ENCODE measurements at places on chromosomes 11 and 22.

DNA sequence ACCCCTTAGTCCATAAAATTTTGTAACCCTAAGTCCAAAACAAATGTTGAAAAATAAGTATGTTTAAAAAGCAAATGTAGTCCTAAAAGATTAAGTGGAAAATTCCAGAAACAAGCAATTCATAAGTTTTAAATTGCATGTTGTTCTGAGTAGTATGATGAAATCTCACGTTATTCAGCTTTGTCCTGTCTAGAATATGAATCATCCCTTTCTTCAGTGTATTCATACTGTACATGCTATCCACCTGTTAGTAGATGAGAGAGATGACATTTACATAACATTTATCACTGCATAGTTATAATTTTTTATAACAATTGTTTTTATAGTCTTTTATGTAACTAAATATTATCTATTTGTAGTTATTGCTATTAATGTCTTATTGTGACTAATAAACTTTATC is 622.3 kb upstream of the CHORDC1 start:
- no peak for DNase-seq

GRCh38 chr11:43360361-43361032 is 1.8 kb downstream of the TTC17 start:
- no peak for DNase-seq

DNA sequence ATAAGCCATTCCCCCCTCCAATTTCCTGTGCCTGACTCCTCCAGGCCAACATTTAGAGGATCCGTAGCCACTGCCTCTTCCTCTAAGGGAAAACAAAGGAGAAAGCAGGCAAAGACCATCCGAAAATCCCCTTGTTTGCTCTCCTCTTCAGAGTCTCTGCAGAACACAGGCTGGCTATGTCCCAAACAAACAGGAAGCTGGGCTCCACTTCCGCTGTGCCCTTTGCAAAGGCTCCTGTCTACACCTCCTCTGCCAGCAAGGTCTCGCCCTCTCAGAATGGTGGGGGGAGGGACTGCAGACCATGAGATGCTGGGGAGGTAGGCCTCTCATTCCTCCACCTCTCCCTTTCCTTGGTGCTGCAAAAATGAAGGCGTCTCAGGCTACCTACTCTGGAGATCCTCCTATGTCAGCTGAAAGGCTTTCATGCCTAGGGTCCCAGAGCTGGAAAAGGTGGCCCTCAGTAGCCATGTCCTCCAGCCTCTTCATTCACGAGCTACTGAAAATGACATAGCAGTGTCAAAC is 596.2 kb downstream of the BUD13 start:
- DNase-seq: no peak

DNA sequence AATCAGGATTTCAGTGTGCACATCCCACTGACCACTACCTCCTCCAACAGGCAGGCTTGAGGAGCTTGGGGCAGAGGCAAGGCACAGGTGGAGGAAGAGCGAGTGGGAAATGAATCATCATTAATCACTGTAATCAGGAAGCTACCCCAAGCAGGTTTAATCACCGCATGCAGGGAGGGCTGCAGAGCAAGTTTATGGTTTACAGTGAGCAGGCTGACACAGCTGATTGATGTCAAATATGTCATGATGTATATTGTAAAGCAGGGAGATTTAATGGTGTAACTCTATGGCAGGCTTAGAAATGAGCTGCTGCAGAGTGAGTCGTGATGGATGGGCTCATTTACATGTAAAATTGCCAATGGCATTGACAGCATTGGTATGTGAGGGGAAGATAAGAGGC is 441.0 kb downstream of the NTM start:
- DNase-seq: no peak

DNA sequence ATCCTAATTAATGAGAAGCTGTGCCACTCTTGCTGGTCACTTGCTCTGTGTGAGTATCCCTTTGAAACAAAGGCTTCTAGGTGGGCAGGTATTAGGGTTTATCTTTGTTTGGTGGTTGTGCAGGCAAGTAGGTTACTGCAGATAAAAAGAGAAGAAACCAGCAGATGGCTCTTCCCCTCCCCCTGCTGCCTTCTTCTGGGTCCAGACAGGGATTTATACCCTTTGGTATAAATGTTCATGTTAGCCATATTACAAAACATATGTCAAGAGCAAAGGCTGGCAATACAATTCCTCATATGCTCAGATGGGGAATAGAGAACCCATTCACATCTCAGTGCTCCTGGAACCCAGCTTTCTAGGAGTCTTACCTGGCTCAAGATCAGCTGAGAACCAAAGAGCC is 109.9 kb downstream of the NAV2 start:
- no peak for DNase-seq

DNA sequence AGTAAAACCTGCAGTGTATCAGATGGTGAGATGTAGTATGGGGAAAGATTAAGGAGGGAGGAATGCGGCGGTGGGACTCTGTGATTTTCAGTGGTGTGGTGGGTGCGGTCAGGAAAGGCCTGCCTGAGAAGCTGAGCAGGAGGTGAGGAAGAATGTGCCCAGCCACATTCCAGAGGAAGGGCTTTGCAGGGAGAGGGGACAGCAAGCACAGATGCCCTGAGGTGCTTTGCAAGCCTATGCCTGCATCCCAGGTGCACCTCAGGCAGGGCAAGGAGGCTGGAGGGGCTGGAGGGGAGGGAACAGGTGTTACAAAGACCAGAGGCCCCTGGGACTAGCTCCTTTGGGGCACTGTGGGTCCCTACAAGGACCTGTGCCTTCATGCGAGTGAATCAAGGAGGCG is 42.1 kb downstream of the MYO7A start:
- peak; percentile 66 for DNase-seq

DNA sequence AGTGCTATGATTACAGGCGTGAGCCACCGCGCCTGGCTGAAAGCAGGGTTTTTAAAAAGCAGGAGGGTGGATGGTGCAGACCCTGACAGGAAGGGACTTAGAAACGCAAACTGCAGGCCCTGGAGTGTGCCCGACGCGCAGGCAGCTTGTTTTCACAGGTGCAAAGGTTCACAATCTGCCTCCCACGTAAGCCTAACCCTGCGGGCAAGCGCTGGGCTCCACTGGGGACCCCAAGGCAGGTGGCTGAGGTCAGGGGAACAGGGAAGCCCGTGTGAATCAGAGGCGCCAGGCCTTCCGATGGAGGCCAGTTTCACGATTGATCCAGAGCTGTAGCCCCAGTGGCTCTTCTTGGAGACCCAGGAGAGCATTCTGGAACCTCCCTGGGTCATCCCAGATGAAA is 256.3 kb downstream of the BRD1 start:
- DNase-seq: no peak

DNA sequence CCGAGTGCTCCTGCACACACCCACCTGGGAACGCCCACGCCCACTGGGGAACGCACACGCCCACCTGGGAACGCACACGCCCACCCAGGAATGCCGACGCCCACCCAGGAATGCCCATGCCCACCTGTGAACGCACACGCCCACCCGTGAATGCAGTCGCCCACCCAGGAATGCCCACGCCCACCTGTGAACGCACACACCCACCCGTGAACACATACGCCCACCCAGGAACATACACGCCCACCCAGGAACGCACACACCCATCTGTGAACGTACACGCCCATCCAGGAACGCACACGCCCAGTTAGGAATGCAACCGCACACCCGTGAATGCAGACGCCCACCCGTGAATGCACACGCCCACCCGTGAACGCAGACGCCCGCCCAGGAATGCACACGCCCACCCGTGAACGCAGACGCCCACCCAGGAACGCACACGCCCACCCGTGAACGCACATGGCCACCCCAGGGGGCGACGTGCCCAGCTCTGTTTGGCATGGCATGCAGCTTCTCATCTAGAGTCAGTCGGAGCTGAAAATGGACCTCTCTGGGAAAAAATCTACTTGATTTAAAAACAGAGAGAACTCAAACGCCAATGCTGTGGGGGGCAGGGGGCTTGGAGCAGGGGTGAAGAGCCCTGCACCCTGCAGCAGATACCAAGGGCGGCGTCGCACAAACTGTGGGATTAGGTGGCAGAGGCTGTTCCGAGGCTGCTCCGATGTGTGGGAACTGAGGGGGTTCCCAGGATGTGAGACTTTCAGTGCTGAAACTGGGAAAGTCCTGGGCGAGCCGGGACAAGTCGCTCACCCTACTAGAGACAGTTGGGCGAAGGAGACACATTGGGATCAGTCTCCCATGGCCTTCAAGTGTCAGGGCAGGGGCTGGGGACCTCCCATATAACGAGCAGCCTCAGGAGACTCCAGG is 83.3 kb downstream of the MYEOV start:
- no peak for DNase-seq

DNA sequence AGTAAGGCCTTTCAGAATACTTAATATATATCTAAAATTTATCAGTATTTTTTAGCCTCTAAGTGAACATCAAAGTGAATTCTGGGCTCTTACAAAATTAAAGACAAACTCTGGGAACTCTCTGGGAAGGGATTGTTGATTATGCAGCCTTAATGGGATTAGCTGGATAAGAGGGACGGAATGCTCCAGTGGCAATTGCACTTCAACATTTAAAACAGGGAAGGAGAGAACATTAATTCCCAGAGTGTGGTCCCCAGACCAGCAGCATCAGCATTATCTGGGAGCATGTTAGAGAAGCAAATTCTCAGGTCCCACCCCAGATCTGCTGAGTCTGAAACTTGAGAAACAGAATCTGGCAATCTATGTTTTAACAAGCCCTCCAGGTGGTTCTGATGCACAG is 46.5 kb downstream of the POLD3 start:
- no peak for DNase-seq

- DNase-seq: no peak
These were observed 198.4 kb upstream of the CCDC179 start for GRCh38 chr11:23058656-23059055.

- no peak for DNase-seq
These were observed 1.5 kb downstream of the SLC43A1 start for GRCh38 chr11:57513911-57514537.

DNA sequence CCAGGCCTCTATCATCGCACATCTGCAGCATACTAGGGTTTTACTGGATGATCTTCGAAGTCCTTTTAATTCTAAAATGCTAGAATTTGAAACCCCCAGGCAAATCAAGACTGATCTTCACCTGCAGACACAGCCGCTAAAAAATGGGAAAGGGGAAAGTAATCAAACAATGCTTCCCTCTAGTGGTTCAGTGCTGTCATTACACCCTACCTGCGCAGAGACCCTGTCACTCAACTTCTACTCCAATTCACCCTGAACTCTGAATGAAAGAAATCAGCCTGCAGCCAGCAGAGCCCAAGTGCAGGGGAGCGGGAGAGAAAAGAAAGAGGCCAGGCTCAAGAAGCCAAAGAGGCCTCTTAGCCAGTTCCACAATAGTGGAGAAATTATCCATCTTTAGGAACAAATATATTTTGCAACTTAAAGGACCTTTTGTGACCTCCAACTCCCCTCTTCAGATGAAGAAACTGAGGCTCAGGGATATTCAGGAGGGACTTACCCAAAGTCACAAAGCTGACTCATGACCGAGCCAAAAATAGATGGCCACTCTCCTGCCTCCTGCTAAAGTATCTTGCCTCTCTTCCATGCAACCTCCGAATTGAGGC is 33.0 kb downstream of the SERGEF start:
- peak; percentile 18 for DNase-seq

- no peak for DNase-seq
These were observed 606 bp downstream of the DRG1 start for GRCh38 chr22:31400023-31400397.

- no peak for DNase-seq
These were observed 30.6 kb upstream of the KRTAP5-7 start for GRCh38 chr11:71496421-71496820.

- no peak for DNase-seq
These were observed 40.5 kb downstream of the PRCP start for GRCh38 chr11:82859750-82860149.

DNA sequence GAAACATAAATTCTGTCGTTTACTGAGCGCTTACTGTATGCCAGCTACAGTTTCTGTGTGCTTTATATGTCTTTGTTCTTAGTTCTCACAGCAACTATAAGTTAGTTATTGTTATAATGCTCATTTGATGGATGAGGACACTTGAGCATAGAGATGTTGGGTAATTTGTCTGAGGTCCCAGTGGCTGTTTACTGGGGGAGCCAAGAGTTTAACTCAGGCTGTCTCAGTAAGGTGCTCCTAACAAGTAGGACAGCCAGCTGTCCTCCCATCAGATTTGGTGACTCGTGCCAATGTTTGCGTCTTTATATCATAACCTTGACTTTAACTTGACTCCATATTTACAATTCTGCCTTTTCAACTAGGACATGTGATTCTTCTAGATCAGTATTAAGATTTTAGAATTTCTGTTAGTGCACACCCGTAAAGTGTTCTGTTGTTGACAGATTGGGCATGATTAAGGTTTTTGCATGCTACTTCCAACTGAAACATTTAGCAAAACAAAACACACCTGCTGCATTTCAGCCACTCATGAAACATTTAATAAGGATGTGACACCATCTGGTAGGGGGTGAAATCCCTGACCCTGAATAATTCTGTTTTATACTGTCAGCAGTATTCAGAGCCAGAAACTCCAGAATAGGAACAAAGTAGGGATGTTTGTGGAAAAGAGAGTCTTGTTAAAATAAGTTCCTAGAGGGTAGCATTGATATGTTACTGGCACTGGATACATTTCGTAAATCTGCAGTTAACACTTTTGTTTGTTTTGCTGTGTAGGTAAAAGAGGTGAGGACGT is 1.9 kb downstream of the REXO2 start:
- DNase-seq: no peak

DNA sequence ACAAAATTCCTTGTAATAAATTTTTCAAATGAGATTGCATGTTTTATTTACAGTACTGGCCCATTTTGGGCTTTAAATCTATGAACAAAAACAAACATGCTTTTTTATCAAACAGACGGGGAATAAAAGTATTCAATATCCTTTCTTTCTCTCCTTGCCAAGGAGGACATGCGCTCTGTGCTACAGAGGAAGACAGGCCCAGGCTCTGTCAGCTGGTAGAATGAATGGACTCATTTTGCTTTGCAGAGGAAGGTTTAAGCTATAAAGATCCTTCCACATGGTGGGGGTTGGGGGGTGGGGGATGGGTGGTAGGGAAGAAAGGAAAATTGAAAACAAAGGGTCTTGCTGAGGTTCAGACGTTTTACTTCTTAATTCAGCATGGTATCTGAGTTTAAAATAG is 575.6 kb downstream of the INSC start:
- no peak for DNase-seq

DNA sequence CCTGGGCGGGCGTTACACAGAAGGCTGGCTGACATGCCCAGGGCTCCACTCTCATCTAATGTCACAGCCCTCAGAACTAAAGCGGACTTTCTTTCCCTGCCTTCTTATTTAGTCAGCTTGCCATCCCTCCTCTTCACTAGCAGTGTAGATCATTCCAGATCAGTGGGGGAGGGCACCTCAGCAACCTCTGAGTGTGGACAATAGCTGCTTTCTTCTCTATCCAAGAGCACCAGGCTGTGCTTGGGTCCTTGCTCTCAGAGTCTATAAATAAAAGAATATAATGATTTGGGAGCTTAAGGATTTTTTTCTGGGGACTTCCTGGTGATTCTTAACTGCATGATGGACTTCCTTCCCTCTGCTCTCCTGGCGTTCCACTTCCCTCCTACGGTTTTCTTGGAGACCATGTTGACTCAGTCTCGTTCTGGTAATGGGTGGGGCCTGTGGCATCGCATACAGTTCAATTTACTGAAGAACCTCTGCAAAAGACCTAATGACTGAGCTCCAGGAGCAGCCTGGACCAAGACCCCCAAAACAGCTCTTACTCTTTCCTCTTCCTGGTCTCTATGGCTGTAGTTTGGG is 2.9 kb upstream of the HMBS start:
- no peak for DNase-seq

- DNase-seq: no peak
These were observed 10.8 kb downstream of the RIBC2 start for GRCh38 chr22:45424241-45424731.

- no peak for DNase-seq
These were observed 68.9 kb downstream of the PRCP start for GRCh38 chr11:82831364-82831763.

All from NT2/D1 (cell line).